ENCODE measurements at places on chromosomes 2 and 18.

GRCh38 chr2:75074708-75075107, 116.3 kb downstream of the POLE4 start:
- no peak for DNase-seq

GRCh38 chr2:109378682-109379081, 235.1 kb downstream of the SEPTIN10 start:
- DNase-seq, result no peak

GRCh38 chr2:60552078-60552850, 1.2 kb downstream of the BCL11A start:
- DNase-seq, result peak; percentile 87

DNA sequence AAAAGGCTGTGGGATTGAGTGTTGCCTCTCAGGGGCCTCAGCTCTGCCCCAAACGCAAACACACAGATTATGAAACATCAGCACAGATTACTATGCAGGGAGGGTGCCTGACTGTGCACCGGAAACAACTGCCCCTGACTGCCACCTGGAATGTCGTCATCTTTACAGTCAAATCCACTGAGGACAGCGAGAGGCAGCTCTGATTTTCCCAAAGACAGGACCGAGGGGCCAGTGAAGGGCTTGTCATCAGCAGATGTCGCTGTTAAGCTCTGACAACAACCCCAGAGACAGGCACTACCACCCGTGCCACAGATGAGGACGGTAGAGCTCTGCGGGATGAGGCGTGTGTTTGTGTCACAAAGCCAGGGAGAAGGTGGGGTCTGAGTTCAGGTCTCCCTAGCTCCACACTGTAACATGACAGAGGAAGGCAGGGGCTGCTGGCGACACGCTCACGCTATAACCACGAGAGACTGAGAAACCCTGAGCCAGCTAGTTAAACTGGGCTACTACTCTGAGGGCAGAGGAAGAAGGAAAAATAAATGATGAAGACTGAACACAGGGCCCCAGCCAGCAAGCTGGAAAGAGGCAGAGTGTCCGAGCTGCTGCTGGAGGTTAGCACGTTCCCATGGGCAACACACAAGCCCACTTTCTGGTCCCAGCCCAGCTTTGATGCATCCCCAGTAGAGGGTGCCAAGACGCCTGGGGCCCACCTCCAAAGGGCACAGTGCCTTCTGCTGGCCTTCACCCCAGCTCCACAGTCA, 47.0 kb downstream of the PARD6G start:
- DNase-seq, result peak; percentile 77

DNA sequence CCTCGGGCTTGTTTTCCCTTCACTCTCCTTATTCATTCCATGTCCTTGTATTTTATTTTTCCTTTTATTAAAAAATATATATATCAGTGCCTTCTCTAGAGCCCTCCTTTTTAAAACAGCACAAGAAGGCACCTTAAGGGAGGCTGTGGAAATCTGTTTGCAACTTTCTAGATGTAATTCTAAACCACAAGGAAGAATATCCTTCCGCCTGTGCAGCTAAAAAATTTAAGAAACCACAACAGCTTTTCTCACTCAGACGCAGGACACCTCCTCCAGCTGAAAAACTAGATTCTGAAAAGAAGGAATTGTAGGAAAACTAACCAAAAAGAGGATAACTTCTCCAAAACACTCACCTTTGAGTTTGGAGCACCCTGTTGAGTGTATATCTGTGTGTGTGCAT, 142.2 kb downstream of the BCL11A start:
- no peak for DNase-seq

DNA sequence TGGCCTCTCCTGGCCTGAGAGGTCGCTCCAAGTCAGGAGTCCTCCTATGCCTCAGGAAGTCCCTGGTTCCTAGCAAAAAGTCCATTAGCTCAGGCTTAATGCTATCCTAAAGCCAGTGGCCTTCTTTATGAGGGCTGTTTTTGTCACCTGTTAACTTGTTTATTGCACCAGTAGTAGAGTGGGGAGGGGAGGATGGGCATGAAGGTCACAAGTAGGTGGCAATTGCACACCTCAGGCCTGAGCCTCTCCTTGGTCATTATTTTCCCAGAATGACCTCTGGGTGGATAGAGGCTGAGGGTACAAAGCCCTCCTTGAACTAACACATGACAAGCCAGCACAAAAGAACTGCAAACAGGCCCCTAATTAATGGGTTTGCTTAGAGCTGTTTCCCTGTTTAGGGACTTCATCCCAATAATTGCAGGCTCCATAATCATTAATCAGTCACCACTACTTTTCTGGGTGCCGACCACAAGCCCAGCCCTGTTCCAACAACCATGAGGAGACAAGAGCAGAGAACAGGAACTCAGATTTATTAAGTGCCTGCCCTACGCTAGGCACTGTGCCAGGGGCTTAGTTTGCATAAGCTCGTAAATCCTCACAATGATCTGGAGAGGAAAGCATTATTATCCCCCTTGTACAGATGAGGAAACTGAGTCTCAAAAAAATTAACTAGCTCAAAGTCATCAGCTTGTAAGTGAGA, 123.0 kb upstream of the PKDCC start:
- no peak for DNase-seq

- DNase-seq, result no peak
Measured at GRCh38 chr18:13320096-13320495, 101.5 kb downstream of the LDLRAD4 start.

DNA sequence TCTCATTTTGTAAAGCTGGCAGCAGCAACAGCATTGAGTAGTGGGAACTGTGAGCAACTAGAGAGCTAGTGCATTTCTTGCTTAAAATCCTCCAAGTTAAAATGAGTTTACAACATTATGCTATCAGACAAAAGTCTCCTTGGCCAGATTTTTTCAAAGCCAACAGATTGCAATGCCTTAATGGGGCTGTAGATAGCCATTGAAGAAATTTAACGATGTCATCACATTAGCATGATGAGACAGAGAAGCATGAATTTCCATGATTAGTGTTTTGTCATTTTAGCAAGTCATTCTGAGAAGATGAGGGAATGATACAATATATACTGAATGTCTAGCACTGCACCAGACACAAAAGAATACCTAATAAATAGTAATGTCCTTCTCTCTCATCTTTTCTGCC, 307.5 kb upstream of the REG3G start:
- no peak for DNase-seq

- DNase-seq, result no peak
Measured at GRCh38 chr18:332721-333510, 65.1 kb upstream of the THOC1 start.

DNA sequence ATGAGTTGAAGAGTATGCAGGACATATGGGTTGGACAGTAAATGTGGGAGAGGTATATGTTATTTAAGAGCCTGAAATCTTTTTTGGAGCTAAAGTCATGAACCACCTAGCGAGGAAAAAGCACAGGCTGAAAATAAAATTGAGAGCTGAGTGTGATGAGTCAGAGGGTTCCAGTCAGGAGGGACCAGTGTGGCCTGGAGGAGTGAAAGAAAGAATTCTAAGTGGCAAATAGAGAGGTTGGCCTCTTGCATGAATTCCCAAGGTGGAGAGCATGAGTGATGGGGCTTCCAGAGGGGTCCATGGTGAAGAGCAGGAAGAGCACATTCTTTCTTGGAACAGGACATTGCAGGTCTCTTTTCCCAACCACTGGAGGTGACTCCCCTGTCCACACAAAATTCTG, 282.6 kb downstream of the TDRD15 start:
- DNase-seq, result no peak

- DNase-seq, result no peak
Measured at GRCh38 chr2:188978291-188979081, 4.3 kb downstream of the COL3A1 start.
